ENCODE measurements at places on chromosomes 13 and 19.
A peak's percentile ranks its signal among the peaks of the same experiment; 100 is the strongest.

DNA sequence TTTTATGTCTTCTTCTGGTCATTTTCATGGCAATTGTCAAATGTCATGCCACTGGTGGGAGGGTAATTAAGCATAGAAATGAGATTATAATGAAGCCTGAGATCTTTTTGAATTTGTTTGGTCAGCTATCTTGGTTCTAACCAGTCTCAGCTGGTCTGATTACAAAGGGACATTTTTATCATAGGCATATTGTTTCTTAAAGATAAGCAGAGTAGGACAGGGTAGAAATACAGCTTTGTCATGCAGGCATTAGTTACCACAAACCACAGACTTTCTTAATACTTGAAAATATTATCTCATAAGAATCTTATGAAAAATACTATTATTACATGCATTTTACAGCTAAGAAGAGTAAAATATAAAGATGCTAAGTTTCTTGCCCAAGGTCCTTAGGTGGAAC is 1761.5 kb downstream of the PCDH9 start:
- no peak for DNase-seq
- no peak overlapping the region for H3K4me3 ChIP-seq
- no peaks in the 10 kb centered on the region for H3K4me1 ChIP-seq
- H3K27me3 ChIP-seq, result no peaks in the 10 kb centered on the region
- H3K27ac ChIP-seq, result no peak overlapping the region

GRCh38 chr13:64551755-64552154 is 2678.4 kb downstream of the PCDH9 start:
- no peaks in the 10 kb centered on the region for H3K4me1 ChIP-seq
- no peaks in the 10 kb centered on the region for H3K36me3 ChIP-seq
- no peak overlapping the region for H3K27ac ChIP-seq

DNA sequence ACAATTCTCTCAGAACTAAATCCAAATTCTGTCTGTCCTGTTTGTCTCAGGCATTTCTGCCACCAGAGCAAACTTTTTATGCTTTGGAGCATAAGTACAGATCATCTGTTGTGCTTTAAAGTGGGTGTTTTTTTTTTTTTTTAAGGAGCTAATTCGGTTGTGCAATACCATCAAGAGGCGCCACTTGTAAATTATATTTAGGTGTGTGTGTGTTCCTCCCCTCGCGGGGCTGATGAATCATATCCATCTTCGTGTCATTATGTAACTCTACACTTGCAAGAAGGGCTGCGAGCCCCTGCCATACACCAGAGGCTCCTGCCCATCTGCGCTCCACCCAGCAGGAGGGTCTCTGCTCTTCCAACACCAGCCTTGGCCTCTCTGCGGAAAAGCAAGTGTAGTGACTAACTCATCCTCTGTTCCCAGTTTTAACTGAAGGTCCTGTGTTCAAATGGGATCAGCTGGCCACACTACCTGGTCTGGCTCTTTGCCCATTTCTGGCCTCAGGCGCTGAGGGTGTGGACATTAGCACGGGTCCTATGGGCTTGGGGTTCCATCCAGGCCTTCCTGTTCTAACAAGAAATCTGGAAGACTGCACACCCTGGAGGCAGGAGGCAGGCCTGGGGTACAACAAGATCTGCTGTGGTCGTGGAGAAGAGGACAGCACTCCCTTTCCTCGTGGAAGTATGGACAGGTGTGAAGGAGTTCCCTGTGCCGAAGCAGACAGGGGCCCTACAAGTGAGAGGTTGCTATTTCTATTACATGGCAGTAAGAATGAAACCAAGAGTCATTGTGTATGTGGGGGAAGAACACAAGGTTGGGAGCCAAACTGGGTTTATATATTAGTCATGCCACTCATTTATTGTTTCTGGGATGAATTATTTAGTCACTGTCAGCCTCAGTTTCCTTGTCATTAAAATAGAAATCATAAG is 96.1 kb upstream of the MBNL2 start:
- peak overlapping the region; percentile 39 for H3K27ac ChIP-seq
- DNase-seq, result no peak
- no peaks in the 10 kb centered on the region for H3K36me3 ChIP-seq
- no peak overlapping the region for H3K4me3 ChIP-seq
- peaks cover 31% of the 10 kb centered on the region for H3K4me1 ChIP-seq

GRCh38 chr19:48591021-48591420 is 15.5 kb upstream of the SPACA4 start:
- H3K27ac ChIP-seq, result no peak overlapping the region
- H3K4me1 ChIP-seq, result peaks cover 4% of the 10 kb centered on the region
- DNase-seq, result no peak
- no peaks in the 10 kb centered on the region for H3K27me3 ChIP-seq
- no peaks in the 10 kb centered on the region for H3K36me3 ChIP-seq

DNA sequence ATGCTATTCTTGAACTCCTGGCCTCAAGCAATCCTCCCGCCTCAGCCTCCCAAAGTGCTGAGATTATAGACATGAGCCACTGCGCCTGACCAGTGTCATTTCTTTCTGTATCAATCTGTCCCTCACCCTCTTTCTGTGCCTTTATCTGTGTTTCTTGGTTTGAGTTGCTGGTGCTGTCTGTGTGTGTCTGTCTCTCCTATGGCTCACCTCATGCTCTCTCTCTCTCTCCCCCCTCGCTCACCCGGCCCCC is 9.9 kb downstream of the IRF2BP1 start:
- no peaks in the 10 kb centered on the region for H3K27me3 ChIP-seq
- H3K4me3 ChIP-seq, result no peak overlapping the region
- no peak for DNase-seq
- no peak overlapping the region for H3K27ac ChIP-seq

DNA sequence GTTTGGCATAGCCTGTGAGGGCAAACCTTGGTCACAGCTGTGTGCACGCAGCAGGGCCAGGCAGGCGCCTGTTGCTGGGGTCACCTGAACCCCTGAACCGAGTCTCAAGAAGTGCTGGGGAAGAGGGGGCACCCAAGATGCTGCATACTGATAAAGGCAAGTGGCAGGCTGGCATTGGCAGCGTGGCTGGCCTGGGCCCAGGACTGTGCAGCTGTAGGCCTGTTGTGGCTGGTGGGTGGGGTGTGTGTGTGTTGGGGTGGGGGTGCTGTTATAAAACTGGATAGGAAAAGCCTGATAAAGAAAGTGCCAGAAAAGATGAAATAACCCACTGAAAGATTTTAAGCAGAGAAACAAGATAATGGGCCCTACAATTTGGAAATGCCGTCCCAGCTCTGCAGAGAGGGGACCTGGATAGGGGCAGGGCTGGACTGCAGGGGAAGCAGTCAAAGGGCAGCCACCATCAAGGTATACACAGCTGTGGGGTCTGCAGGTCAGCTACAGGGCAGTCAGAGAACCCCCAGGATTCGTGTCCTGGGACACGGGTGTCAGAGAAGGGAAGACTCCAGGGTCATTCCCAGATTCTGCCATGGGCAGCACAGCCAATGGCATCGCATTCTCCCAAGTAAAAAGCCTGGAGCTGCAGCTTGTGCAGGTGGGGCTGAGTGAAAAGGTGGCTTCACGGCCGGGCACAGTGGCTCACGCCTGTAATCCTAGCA is 33.2 kb downstream of the CILP2 start:
- DNase-seq, result no peak
- H3K4me1 ChIP-seq, result no peaks in the 10 kb centered on the region
- no peak overlapping the region for H3K27ac ChIP-seq

DNA sequence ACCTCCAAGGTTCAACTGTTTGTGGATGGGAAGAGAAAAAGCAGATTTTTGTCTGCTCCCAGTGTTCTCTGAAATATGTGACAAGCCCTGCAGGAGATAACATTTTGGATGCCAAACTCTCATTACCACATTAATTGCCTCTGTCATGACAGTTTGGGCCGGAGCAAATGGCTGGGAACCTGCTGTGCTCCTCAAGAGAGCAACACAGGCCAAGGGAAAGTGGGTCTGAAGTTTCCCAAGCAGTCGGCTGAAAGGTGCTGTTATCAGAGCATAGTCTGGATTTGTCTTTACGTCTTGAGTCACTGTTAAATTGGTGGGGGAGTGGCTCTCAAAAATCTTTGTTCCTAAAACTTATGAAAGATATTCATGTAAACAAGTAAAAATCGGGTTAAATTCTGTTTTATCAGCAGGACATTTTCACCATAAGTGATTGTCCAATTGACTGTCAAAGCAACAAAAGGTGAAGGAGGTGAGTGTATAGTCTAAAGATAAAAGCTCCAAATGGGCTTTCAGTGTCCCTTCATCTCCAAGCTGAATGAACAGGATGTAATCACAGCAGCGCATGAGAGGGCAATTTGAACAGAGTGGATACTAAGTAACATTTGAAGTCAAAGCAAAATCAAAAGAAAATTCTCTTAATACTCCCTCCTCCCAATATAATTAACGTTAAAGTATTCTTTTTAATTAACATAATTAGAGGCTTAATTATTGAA is 844.8 kb downstream of the PCDH17 start:
- no peak overlapping the region for H3K27ac ChIP-seq
- no peaks in the 10 kb centered on the region for H3K36me3 ChIP-seq
- no peaks in the 10 kb centered on the region for H3K4me1 ChIP-seq
- no peak for DNase-seq

GRCh38 chr19:21593934-21594820 is 88.8 kb downstream of the ZNF429 start:
- no peak overlapping the region for H3K27ac ChIP-seq
- no peaks in the 10 kb centered on the region for H3K27me3 ChIP-seq

DNA sequence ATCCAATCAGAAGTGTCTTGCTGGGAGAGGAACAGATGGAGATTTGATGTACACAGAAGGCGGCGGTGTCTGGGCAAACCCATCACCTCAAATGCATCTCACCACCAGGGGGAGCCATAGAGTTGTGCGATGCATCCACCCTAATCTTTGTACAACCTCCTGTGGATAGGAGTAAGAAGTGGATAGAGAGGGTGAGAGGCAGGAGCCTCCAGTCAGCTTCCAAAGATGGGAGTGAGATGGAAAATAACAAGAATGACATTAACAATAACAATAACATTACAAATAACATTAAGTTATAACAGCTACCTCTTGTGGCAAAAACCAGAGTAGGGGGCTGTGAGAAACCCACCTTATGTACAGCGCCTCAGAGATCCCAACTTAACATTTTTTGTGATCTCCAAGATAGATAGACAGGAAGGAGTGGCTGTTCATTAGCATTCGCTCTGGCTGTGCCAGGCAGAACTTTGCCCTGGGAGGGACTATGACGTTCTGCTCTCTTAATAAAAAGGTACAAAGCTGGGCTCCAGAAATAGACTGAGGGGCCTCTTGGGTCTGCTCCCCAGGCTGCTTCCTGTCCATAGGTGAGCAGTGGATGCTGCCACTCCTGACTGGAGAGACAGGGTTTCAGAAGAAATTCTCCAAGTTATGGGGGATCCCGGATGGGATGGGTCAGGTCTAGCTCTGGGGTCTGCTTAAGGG is 5.2 kb upstream of the CEACAM18 start:
- no peak overlapping the region for H3K4me3 ChIP-seq
- H3K36me3 ChIP-seq, result no peaks in the 10 kb centered on the region
- no peak overlapping the region for H3K27ac ChIP-seq
- no peaks in the 10 kb centered on the region for H3K27me3 ChIP-seq
- H3K4me1 ChIP-seq, result no peaks in the 10 kb centered on the region

DNA sequence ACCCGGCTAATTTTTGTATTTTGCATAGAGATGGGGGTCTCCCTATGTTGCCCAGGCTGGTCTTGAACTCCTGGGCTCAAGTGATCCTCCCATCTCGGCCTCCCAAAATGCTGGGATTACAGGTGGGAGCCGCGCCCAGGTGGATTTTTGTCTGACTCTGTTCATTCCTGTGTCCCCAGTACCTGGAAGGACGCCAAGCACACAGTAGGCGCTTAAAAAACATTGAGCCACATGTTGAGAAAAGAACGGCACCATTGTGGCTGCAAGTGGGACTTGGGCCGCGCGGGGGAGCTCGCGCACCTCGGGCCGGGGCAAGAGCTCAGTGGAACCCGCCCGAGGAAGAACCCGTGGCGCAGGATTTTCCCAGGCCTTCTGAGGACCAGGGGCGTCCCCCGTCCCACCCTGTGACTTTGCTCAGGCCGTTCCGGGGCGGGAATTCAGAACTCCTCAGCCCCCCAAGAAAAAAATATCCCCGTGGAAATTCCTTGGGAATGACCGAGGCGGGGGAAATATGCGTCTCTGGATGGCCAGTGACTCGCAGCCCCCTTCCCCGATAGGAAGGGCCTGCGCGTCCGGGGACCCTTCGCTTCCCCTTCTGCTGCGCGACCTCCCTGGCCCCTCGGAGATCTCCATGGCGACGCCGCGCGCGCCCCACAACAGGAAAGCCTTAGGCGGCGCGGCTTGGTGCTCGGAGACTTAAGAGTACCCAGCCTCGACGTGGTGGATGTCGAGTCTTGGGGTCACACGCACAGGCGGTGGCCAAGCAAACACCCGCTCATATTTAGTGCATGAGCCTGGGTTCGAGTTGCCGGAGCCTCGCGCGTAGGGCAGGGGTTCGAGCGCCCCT is 1.4 kb upstream of the ICAM1 start:
- H3K36me3 ChIP-seq, result no peaks in the 10 kb centered on the region
- H3K4me3 ChIP-seq, result peak overlapping the region; percentile 54
- H3K27me3 ChIP-seq, result peaks cover 5% of the 10 kb centered on the region
- H3K4me1 ChIP-seq, result peaks cover 34% of the 10 kb centered on the region

GRCh38 chr19:47158879-47159503 is 28.4 kb downstream of the SAE1 start:
- no peaks in the 10 kb centered on the region for H3K27me3 ChIP-seq
- peak overlapping the region; percentile 80 for H3K27ac ChIP-seq
- peaks cover 19% of the 10 kb centered on the region for H3K36me3 ChIP-seq
- no peak for DNase-seq
- no peak overlapping the region for H3K4me3 ChIP-seq
- H3K4me1 ChIP-seq, result peaks cover 36% of the 10 kb centered on the region

- H3K4me1 ChIP-seq, result no peaks in the 10 kb centered on the region
- peak; percentile 64 for DNase-seq
- H3K4me3 ChIP-seq, result peak overlapping the region; percentile 77
- no peaks in the 10 kb centered on the region for H3K27me3 ChIP-seq
- peaks cover 8% of the 10 kb centered on the region for H3K36me3 ChIP-seq
Measured at GRCh38 chr19:53394522-53394973, 401 bp upstream of the ZNF765 start.

DNA sequence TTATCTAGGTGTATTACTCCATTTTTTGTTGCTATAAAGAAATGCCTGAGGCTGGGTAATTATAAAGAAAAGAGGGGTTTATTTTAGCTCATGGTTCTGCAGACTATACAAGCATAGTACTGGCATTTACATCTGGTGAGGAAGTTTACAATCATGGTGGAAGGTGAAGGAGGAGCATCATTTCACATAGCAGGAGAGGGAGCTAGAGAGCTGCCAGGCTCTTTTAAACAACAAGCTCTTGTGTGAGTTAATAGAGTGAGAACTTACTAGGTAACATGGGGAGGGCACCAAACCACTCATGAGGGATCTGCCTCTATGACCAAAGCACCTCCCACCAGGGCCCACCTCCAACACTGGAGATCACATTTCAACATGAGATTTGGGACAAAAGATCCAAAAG is 221.7 kb upstream of the GPC6 start:
- H3K36me3 ChIP-seq, result no peaks in the 10 kb centered on the region
- DNase-seq, result no peak
- H3K27ac ChIP-seq, result no peak overlapping the region
- H3K27me3 ChIP-seq, result no peaks in the 10 kb centered on the region

Measured in right atrium auricular region (tissue), 2 donors.